ENCODE measurements at places on chromosomes 5 and 9.
A peak's percentile ranks its signal among the peaks of the same experiment; 100 is the strongest.

DNA sequence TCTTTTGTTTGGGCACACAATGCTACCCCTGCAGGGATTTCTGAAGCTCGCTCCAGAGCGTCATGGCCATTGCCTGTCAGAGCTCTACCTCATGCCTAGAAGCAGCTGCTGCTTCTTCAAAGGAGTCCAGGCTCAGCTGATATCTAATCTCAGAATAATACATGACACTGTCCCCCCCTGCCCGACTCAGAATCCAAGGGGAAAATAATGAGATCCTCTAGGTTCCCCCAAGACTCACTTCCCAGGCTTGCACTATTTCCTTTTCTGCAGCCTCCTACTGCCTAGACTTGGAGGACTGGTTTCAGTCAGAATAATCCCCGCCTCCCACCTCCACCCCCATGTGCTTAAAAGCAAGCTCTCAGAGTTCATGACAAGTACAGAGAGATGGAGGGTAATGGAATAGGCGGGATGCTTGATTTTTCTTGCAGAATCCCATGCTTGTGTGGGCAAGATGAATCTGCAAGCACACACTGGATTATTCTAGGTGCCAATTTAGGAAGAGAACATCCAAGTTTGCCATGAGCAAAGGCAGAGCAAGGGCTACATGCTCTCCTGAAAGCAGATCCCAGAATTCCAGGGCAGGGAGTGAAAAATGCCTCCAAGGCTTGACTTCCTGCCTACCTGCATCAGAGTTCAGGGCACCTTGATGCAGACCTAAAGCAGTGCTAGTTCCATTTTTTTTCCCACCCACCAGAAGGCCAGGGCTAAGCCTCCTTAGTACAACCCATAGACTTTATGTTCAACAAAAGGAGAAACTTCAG lies 97.4 kb upstream of the IFNK start:
- DNase-seq = no peak

DNA sequence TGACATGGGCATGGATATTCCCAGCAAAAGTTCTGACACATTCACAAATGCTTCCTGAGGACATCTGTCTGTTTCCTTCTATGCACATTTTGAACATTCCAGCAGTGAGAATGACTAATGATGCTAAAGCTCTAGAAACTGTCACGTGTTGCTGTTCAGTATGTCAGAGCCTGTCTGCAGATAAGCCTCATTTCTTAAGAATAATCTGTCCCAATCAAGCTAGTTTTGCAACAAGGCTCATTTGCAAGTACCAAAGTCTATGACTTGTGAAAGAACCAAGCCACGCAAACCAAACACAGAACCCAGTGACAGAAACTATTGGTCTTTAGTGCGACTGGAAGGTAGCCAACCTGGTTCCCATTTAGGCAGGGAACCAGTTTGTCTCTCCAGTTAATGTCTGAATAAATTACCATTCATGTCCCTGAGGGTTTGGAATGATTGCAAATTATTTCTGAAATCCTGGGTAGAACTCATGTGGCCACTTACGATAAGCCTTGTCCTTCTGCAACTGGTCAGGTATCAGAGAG lies 178.5 kb downstream of the C9orf152 start:
- DNase-seq = peak; percentile 76

- no peak for DNase-seq
Observed at GRCh38 chr9:93020771-93021670, 37.5 kb upstream of the SUSD3 start.

GRCh38 chr5:123647066-123647465 lies 135.1 kb downstream of the CSNK1G3 start:
- DNase-seq = no peak

- no peak for DNase-seq
Observed at GRCh38 chr5:54187694-54188093, 122.7 kb downstream of the ARL15 start.
